WTC11 (cell line): ENCODE measurements at places on chromosomes 11 and 22. TPM values are rescaled to one million over a fixed set of nuclear protein-coding genes. Genes with fewer than 3 reads are reported as not detected.
A peak's percentile ranks its signal among the peaks of the same experiment; 100 is the strongest.

The CECR2 gene
- total RNA-seq: 110 to 111 TPM (median 110 TPM) in 3 replicates

The SLC35E4 gene
- total RNA-seq: 5.2 to 5.5 TPM (median 5.3 TPM) in 3 replicates

The C11orf86 gene
- total RNA-seq: 0.44 to 0.87 TPM (median 0.68 TPM) in 3 replicates

The MEI1 gene
- 0.16 to 1.1 TPM (median 0.35 TPM) in 3 replicates for total RNA-seq

The RNF214 gene
- 35.4 to 45.0 TPM (median 37.8 TPM) in 3 replicates for total RNA-seq

The A4GALT gene
- 13.9 to 22.1 TPM (median 16.8 TPM) in 3 replicates for total RNA-seq

GRCh38 chr11:28146123-28146751 lies 38.0 kb downstream of the METTL15 start:
- no peaks in the 10 kb centered on the region for H3K27me3 ChIP-seq
- no peak for DNase-seq
- H3K4me1 ChIP-seq: no peaks in the 10 kb centered on the region
- no peak overlapping the region for H3K4me3 ChIP-seq

GRCh38 chr22:25023879-25024278 lies 71.4 kb downstream of the KIAA1671 start:
- H3K36me3 ChIP-seq: peaks cover 4% of the 10 kb centered on the region; the same call in 1 of the 2 replicates
- no peak overlapping the region for H3K4me3 ChIP-seq
- peak overlapping the region; percentile 71 for H3K27ac ChIP-seq

- H3K27me3 ChIP-seq: no peaks in the 10 kb centered on the region; the same call in 1 of the 2 replicates
- H3K27ac ChIP-seq: 0 out of 2 replicates have a peak overlapping the region, but pooled peaks have one; percentile 16
- DNase-seq: peak; percentile 73
- peaks cover 59% of the 10 kb centered on the region for H3K4me1 ChIP-seq
- H3K4me3 ChIP-seq: no peak overlapping the region
Measured at GRCh38 chr11:19790831-19791552, 78.4 kb downstream of the NAV2 start.

DNA sequence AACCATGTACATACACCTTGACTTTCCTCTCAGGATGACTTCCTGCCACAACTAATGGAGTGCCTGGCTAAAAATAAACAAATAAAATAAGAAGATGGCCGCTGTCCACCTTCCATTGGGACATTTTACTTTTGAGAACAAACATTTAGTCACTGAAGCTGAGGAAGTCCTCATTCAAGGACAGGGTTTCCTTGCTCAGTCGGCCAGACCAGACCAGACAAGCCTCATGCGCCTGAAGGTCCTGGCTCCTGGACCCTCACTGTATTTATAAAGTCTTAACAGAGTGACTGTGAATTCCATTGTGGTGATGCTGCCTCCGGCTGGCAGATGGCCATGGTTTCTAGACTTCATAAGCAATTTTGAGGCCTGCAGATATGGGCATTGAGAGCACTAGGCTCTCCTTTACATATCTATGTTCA lies 114.5 kb downstream of the MAML2 start:
- no peak overlapping the region for H3K4me3 ChIP-seq
- no peaks in the 10 kb centered on the region for H3K36me3 ChIP-seq
- no peak overlapping the region for H3K27ac ChIP-seq
- peaks cover 22% of the 10 kb centered on the region for H3K4me1 ChIP-seq

DNA sequence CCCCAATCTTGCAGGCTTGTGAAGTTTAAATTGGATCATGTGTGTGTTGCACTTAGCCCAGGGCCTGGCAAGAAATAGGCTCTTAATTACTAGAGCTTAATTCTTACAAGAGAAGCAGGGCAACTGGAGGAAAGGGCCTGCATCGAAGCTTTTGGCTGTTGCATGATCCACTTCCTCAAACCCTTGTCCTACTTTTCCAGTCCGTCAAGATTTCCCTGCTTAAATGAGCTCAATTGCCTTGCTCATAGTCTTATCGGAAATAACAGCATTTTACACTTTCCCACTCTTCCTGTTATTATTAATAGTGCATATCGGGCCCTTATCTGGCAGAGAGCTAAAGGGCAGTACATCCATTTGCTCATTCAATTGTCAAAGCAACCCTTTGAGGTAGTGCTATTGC lies 18.1 kb downstream of the DTX4 start:
- no peak overlapping the region for H3K27ac ChIP-seq
- H3K4me3 ChIP-seq: no peak overlapping the region
- no peak for DNase-seq

GRCh38 chr11:18727479-18728236 lies 1.7 kb upstream of the IGSF22 start:
- H3K4me3 ChIP-seq: no peak overlapping the region
- DNase-seq: peak; percentile 78
- no peak overlapping the region for H3K27ac ChIP-seq
- H3K36me3 ChIP-seq: no peaks in the 10 kb centered on the region

- DNase-seq: no peak
- no peaks in the 10 kb centered on the region for H3K27me3 ChIP-seq
- no peak overlapping the region for H3K4me3 ChIP-seq
Measured at GRCh38 chr11:24511511-24511910, 14.7 kb downstream of the LUZP2 start.

GRCh38 chr11:116499396-116500003 lies 273.3 kb downstream of the BUD13 start:
- H3K36me3 ChIP-seq: no peaks in the 10 kb centered on the region
- H3K4me3 ChIP-seq: 0 out of 2 replicates have a peak overlapping the region, but pooled peaks have one; percentile 18
- H3K27ac ChIP-seq: no peak overlapping the region
- H3K27me3 ChIP-seq: peaks cover 27% of the 10 kb centered on the region
- peaks cover 48% of the 10 kb centered on the region for H3K4me1 ChIP-seq

DNA sequence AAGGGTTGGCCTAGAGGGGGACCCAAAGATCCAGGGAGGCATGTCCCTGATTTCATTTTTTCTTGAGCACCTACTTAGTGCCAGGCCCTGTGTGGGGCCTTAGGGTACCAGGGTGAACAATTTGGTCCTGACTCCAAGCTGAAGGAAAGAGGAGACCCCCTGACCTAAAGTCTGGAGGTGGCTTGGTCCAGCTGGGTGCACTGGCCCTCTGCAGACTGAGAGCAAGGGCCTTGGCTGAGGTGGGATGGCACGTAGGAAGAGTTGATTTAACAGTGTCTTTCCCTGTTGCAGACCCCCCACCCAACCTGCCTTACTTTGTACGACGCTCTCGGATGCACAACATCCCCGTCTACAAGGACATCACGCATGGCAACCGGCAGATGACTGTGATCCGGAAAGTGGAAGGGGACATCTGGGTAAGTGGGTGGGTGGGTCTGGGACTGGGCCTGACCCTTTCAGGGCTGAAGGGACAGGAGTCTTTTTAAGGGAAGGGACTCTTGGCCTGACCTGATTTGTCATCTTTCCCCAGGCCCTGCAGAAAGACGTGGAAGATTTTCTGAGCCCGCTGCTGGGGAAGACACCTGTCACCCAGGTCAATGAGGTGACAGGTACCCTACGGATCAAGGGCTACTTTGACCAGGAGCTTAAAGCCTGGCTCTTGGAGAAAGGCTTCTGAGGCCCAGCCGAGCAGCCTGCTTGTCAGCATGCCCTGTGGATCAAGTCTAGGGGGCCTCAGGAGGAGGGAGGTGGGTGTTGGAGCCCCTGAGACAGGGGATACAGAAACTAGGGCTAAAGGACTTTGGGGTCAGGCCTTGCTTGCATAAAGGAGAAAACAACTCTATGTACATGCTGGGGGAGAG lies 3.3 kb downstream of the MRPL49 start:
- no peak overlapping the region for H3K27ac ChIP-seq
- H3K4me3 ChIP-seq: no peak overlapping the region
- H3K4me1 ChIP-seq: peaks cover 14% of the 10 kb centered on the region
- peaks cover 38% of the 10 kb centered on the region for H3K36me3 ChIP-seq

- H3K4me1 ChIP-seq: peaks cover 30% of the 10 kb centered on the region
- H3K36me3 ChIP-seq: no peaks in the 10 kb centered on the region
- peaks cover 84% of the 10 kb centered on the region for H3K27me3 ChIP-seq
- H3K27ac ChIP-seq: no peak overlapping the region
- no peak for DNase-seq
Measured at GRCh38 chr11:128695539-128696221, 1.8 kb downstream of the FLI1 start.

DNA sequence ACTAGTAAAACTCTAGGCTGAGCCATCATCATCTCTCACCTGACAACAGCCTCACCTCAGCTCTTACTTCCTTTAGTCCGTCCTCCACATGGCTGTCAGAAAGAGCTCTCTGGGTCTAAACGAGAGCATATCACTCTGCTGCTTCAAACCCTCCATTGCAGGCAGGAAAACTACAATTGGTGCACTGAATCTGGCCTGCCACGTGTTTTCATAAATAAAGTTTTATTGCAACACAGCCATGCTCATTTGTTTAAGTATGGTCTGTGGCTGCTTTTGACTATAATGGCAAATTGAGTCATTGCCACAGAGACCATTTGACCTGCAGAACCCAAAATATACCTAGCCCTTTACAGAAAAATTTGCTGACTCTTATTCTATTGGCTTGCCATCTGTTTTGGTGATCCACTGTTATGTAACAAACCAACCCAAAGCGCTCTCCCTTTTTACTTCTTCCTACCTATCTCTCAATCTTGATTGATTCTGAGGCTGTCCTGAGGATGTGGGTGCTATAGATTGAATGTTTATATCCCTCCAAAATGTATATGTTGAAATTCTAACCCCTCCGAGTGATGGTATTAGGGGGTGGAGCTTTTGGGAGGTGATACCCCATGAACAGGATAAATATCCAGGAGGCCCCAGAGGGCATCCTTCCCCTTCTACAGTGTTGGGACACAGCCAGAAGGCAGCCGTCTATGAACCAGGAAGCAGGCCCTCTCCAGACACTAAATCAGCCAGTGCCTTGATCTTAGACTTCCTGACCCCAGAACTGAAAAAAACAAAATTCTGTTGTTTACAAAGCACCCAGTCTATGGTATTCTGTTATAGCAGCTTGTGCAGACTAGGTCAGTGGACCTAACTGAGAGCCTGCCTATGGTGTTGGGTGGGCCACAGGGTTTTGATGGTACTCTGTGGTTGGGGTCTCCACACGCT lies 99.9 kb downstream of the PIWIL4 start:
- no peak for DNase-seq
- no peak overlapping the region for H3K4me3 ChIP-seq
- peaks cover 46% of the 10 kb centered on the region for H3K4me1 ChIP-seq

GRCh38 chr11:1570896-1571759 lies 943 bp downstream of the DUSP8 start:
- peaks cover 13% of the 10 kb centered on the region for H3K4me1 ChIP-seq
- H3K4me3 ChIP-seq: peak overlapping the region; percentile 38; the same call in 1 of the 2 replicates
- H3K27ac ChIP-seq: no peak overlapping the region
- H3K27me3 ChIP-seq: peaks cover 59% of the 10 kb centered on the region
- no peak for DNase-seq
- no peaks in the 10 kb centered on the region for H3K36me3 ChIP-seq

- no peak overlapping the region for H3K4me3 ChIP-seq
- peaks cover 17% of the 10 kb centered on the region for H3K4me1 ChIP-seq
- DNase-seq: no peak
- H3K27me3 ChIP-seq: no peaks in the 10 kb centered on the region
- peaks cover 11% of the 10 kb centered on the region for H3K36me3 ChIP-seq
Measured at GRCh38 chr11:43315966-43316365, 4.2 kb downstream of the API5 start.

- no peaks in the 10 kb centered on the region for H3K4me1 ChIP-seq
- DNase-seq: no peak
- H3K36me3 ChIP-seq: no peaks in the 10 kb centered on the region
- H3K4me3 ChIP-seq: no peak overlapping the region
- H3K27me3 ChIP-seq: no peaks in the 10 kb centered on the region; the same call in 1 of the 2 replicates
Measured at GRCh38 chr11:118027694-118028093, 41.5 kb downstream of the IL10RA start.
